ENCODE measurements at places on chromosomes 1 and 21. TPM values are rescaled to one million over a fixed set of nuclear protein-coding genes. Genes with fewer than 3 reads are reported as not detected.
A peak's percentile ranks its signal among the peaks of the same experiment; 100 is the strongest.

DNA sequence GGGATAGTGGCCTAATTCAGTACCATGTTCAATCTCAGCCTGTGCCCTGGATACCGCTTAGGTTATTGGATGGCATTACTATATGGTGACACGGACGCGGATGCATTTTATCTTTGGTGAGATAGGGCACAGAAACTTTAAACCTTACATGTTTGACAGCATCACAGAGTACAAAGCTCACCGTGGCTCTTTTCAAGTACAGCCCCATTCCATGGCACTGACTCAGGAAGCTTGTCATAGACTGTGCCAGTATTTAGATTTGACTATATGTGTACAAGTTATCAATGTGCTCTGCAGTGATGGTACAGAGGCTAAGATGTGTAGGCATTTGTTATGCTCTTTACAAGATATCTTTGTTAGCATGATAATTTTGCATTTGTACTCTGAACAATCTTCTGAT, 169.0 kb downstream of the RYR2 start:
- H3K36me3 ChIP-seq: no peaks in the 10 kb centered on the region
- H3K27me3 ChIP-seq: peaks cover 2% of the 10 kb centered on the region
- H3K4me3 ChIP-seq: no peak overlapping the region
- no peaks in the 10 kb centered on the region for H3K4me1 ChIP-seq
- H3K27ac ChIP-seq: no peak overlapping the region
- DNase-seq: no peak

DNA sequence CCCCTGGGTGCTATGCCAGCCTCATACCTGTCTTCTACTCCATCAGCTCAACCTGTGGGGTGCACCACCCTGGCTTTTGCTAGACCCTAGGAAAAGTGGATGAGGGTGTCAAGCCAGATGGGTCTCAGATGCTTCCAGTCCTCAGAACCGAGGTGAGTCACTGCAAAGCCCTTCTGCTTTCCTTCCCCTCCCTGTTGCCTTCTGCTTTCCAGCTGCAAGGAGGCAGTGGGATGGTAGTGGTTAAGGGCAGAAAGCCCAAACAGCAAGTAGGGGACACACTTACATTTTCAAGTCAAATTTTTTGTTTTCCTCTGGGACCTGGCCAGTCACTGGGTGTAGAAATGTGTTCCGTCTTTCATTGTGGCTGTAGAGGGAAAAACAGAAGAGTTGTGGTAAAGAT, 60.7 kb upstream of the GOLT1A start:
- no peak for DNase-seq
- no peaks in the 10 kb centered on the region for H3K4me1 ChIP-seq
- no peaks in the 10 kb centered on the region for H3K27me3 ChIP-seq
- H3K36me3 ChIP-seq: no peaks in the 10 kb centered on the region
- H3K4me3 ChIP-seq: no peak overlapping the region
- no peak overlapping the region for H3K27ac ChIP-seq

- peak overlapping the region; percentile 88 for H3K27ac ChIP-seq
- peak overlapping the region; percentile 92 for H3K4me3 ChIP-seq
- H3K4me1 ChIP-seq: peaks cover 39% of the 10 kb centered on the region
- H3K36me3 ChIP-seq: peaks cover 47% of the 10 kb centered on the region
- DNase-seq: peak; percentile 73
Observed at GRCh38 chr1:226736908-226737818, 1.9 kb downstream of the ITPKB start.

DNA sequence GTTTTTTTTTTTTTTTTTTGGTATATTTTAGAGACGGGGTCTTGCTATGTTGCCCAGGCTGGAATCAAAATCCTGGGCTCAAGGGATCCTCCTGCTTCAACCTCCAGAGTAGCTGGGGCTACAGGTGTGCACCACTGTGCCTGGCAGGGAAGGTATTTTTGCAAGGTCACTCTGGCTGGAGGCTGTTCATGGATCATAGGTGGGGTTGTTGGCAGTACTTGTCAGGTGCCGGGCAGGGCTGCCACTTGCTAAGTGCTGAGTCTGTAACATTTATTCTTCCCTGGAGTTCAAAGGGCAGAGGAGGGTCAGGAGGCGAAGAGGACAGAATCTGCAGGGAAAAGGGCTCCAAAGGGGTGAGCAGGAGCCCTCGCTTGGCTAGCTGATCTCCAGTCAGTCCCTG, 24.1 kb downstream of the A3GALT2 start:
- H3K4me1 ChIP-seq: peaks cover 7% of the 10 kb centered on the region
- H3K4me3 ChIP-seq: no peak overlapping the region
- no peaks in the 10 kb centered on the region for H3K27me3 ChIP-seq
- no peak overlapping the region for H3K27ac ChIP-seq
- H3K36me3 ChIP-seq: peaks cover 4% of the 10 kb centered on the region

- peaks cover 2% of the 10 kb centered on the region for H3K27me3 ChIP-seq
- no peaks in the 10 kb centered on the region for H3K36me3 ChIP-seq
- no peak overlapping the region for H3K27ac ChIP-seq
- no peak overlapping the region for H3K4me3 ChIP-seq
- no peak for DNase-seq
Observed at GRCh38 chr1:184291701-184292100, 95.1 kb upstream of the C1orf21 start.

- H3K27me3 ChIP-seq: peaks cover 3% of the 10 kb centered on the region
- no peak for DNase-seq
- H3K4me3 ChIP-seq: no peak overlapping the region
- H3K4me1 ChIP-seq: no peaks in the 10 kb centered on the region
- H3K36me3 ChIP-seq: no peaks in the 10 kb centered on the region
- no peak overlapping the region for H3K27ac ChIP-seq
Observed at GRCh38 chr1:57131257-57131656, 165.4 kb upstream of the C8B start.

Gene ANKRD13C
- 15.1 TPM for total RNA-seq

Gene CYP4X1
- total RNA-seq: not detected

- H3K4me3 ChIP-seq: no peak overlapping the region
- H3K4me1 ChIP-seq: no peaks in the 10 kb centered on the region
- H3K27ac ChIP-seq: no peak overlapping the region
- no peaks in the 10 kb centered on the region for H3K36me3 ChIP-seq
Observed at GRCh38 chr1:158362482-158362881, 8.8 kb downstream of the CD1E start.

DNA sequence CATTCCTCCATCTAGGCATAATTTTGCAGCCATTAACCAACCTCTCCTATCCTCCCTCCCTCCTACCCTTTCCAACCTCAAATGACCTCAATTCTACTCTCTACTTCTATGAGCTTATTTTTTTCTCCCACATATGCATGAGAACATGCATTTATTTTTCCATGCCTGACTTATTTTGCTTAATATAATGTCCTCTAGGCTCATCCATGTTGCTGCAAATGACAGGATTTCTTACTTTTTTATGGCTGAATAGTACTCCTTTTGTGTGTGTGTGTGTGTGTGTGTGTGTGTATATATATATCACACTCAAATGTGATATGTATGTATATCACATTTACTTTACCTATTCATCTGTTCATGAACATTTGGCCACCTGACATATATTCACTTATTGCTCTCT, 339.4 kb downstream of the SIPA1L2 start:
- DNase-seq: no peak
- H3K4me1 ChIP-seq: no peaks in the 10 kb centered on the region
- H3K27me3 ChIP-seq: peaks cover 9% of the 10 kb centered on the region
- no peak overlapping the region for H3K27ac ChIP-seq
- no peak overlapping the region for H3K4me3 ChIP-seq

All from activated CD8-positive, alpha-beta T cell treated with anti-CD3 and anti-CD28 coated beads for 36 hours (primary cell).